ENCODE measurements at places on chromosomes 7 and 10.
A peak's percentile ranks its signal among the peaks of the same experiment; 100 is the strongest.

- no peaks in the 10 kb centered on the region for H3K36me3 ChIP-seq
- no peaks in the 10 kb centered on the region for H3K27me3 ChIP-seq
- no peak for DNase-seq
- peak overlapping the region; percentile 66 for H3K4me3 ChIP-seq
Observed at GRCh38 chr7:13987395-13987794, 2.1 kb downstream of the ETV1 start.

DNA sequence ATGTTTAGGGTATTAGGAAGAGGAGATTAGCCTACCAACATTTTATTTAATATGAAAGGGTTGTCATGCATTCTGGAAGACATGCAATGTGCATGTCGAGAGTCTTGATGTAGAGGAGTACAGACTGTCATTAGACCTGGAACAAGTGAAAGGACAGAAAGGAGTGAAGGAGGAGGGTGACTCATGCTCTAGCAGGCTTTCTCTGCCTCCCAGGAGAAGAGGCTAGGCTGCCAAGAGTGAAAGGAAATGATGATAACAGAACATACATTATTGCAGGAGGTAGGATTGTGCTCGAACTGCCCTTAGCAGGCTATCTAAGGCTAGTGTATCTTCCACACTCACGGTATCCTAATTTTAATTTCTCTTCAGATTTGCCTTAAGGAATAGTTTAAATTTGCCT lies 228.8 kb downstream of the EXOC4 start:
- no peak for DNase-seq
- no peaks in the 10 kb centered on the region for H3K4me1 ChIP-seq
- H3K4me3 ChIP-seq = no peak overlapping the region

- no peak for DNase-seq
- peaks cover 42% of the 10 kb centered on the region for H3K4me1 ChIP-seq
Observed at GRCh38 chr10:84423719-84424118, 95.3 kb downstream of the CCSER2 start.

DNA sequence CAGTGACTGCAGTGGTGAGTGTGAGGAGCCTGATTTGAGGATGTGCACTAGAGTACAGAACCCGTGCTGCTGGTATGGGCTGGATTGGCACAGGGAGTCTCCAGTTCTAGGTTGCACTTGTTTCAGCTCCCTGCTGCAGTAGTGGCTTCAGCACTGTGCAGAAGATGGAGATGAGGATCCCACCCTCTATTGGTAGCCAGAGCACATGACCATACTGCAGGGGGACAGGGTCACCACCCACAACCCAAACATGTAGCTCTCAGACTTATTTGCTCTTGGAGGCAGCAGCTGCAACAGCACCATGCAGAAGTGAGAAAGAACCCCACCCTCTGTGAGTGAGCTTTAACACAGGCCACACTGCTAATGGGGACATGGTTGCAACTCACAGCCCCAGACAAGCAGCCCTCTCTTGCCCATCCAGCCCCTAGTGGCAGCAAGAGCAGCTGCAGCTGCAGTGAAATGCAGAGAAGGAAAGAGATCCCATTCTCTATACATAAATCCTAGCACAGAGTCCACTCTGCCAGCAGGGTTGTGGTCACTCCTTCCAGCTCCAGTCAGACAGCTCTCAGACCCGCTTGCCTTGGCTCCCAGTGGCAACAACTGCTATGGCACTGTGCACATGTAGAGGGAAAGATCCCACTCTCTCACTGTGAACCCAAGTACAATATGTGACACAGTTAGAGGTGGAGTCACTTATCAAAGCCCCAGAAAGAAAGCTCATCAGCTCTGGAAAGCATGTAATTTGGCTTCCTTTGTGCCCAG lies 51.4 kb upstream of the SCIN start:
- no peaks in the 10 kb centered on the region for H3K27me3 ChIP-seq
- DNase-seq = no peak
- no peak overlapping the region for H3K4me3 ChIP-seq
- no peak overlapping the region for H3K27ac ChIP-seq
- H3K4me1 ChIP-seq = no peaks in the 10 kb centered on the region
- no peaks in the 10 kb centered on the region for H3K36me3 ChIP-seq

GRCh38 chr7:75900617-75901315 lies 14.2 kb upstream of the POR start:
- DNase-seq = no peak
- no peaks in the 10 kb centered on the region for H3K4me1 ChIP-seq

DNA sequence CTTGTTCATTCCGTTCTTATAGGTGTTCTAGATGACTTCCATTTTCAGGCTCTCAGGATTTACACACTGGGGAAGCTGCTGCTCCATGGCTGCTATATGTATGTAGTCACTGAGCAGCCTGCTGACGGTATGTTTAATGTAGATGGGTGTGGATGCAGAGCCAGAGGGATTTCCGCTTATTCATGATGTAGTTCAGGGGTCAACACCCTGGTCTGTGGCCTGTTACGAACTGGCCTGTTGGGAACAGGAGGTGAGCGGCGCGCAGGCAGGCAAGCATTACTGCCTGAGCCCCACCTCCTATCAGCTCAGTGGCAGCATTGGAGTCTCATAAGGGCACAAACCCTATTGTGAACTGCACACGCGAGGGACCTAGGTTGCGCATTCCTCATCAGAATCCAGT lies 33.9 kb downstream of the DNAJB6 start:
- H3K4me1 ChIP-seq = peaks cover 26% of the 10 kb centered on the region
- H3K36me3 ChIP-seq = peaks cover 81% of the 10 kb centered on the region
- H3K4me3 ChIP-seq = no peak overlapping the region
- H3K27me3 ChIP-seq = no peaks in the 10 kb centered on the region

DNA sequence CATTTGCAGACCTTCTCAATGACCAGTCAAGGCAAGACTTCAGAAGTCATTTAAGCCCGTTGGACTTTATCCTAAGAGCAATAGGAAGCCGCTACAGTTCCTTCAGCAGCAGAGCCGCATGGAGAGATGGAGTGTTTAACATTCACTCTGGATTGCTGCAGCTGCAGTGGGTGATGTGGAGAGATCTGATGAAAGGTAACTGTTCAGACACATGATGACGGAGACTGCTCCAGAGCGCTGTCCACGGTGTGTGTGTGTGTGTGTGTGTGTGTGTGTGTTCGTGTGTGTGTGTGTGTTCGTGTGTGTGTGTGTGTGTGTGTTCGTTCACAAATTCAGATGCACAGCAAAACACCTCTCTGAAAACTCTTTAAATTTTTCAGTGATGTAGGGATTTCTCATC lies 37.0 kb downstream of the SEC61G start:
- H3K27ac ChIP-seq = no peak overlapping the region
- no peaks in the 10 kb centered on the region for H3K4me1 ChIP-seq
- no peak for DNase-seq
- no peaks in the 10 kb centered on the region for H3K36me3 ChIP-seq
- no peak overlapping the region for H3K4me3 ChIP-seq

- no peaks in the 10 kb centered on the region for H3K4me1 ChIP-seq
- H3K36me3 ChIP-seq = no peaks in the 10 kb centered on the region
- no peaks in the 10 kb centered on the region for H3K27me3 ChIP-seq
- no peak overlapping the region for H3K27ac ChIP-seq
- DNase-seq = no peak
- H3K4me3 ChIP-seq = no peak overlapping the region
Observed at GRCh38 chr7:103504505-103505135, 58.6 kb upstream of the SLC26A5 start.

DNA sequence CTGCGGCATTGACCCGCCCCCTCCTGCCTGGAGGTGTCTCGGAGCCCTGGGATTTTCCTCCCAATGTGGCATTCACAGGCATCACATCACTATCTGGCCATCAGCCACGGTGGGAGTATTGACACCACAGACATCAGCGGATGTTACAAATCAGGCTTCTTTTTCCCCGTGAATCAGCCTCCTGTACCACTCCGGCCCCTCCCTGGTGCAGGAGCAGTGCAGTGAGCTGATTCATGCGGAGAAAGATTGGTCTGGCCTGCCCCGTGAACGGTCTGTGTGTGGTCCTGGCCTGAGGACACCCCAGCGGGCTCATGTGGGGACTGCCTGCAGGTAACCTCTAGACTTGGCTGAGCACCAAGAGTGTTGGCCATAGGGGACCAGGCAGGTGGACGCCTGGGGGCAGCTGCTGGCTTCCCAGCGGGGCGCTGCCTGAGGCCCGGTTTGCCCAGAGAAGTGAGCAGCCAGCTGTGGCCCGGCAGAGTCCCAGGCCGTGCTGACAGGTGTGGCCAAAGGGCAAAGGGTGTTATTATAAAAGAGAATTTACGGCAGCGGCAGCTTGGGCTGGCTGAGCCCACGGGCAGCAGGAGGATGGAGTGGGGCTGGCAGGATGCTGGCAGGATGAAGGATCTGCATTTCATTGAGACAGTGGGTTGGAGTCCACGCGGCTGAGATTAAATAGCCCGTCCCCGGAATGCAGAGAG lies 32.1 kb upstream of the GNA12 start:
- no peak for DNase-seq
- no peaks in the 10 kb centered on the region for H3K27me3 ChIP-seq
- no peak overlapping the region for H3K4me3 ChIP-seq
- no peak overlapping the region for H3K27ac ChIP-seq
- no peaks in the 10 kb centered on the region for H3K4me1 ChIP-seq

DNA sequence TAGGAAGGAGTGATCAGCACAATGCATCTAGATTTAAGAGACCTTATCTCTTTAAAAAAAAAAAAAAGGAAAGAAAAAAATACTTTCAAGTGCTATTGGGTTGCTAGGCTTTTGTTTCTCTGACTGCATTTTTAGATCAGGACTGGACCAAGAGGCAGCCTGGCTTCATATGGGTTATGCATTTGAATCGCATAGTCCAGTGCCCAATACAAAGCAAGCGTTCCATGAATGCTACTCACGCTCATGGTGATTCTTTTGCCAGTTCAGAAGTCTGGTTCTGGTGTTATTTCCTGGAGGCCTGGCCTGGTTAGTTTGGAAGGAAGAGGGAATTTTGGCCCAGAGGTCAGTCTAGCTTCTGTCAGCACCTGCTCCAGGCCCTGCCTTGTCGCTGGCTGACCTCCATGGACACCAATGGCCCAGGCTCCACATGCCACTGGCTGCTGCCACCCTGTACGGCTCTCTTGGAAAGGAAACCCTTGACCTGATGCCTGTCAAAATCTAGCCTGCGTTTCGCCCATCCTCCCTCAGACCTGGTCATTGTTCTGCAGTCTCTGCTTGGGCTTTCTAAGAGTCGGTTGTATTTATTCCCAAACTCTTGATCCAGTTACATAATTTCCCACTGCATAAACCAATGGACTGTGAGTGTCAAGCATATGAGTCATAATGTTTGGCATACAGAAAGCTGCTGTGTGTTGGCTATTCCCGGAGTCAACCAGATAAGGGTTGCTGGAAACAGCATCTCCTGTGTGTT lies 74.3 kb upstream of the MKX start:
- no peak overlapping the region for H3K4me3 ChIP-seq
- peak overlapping the region; percentile 46 for H3K27ac ChIP-seq
- H3K4me1 ChIP-seq = no peaks in the 10 kb centered on the region
- DNase-seq = no peak
- no peaks in the 10 kb centered on the region for H3K27me3 ChIP-seq

DNA sequence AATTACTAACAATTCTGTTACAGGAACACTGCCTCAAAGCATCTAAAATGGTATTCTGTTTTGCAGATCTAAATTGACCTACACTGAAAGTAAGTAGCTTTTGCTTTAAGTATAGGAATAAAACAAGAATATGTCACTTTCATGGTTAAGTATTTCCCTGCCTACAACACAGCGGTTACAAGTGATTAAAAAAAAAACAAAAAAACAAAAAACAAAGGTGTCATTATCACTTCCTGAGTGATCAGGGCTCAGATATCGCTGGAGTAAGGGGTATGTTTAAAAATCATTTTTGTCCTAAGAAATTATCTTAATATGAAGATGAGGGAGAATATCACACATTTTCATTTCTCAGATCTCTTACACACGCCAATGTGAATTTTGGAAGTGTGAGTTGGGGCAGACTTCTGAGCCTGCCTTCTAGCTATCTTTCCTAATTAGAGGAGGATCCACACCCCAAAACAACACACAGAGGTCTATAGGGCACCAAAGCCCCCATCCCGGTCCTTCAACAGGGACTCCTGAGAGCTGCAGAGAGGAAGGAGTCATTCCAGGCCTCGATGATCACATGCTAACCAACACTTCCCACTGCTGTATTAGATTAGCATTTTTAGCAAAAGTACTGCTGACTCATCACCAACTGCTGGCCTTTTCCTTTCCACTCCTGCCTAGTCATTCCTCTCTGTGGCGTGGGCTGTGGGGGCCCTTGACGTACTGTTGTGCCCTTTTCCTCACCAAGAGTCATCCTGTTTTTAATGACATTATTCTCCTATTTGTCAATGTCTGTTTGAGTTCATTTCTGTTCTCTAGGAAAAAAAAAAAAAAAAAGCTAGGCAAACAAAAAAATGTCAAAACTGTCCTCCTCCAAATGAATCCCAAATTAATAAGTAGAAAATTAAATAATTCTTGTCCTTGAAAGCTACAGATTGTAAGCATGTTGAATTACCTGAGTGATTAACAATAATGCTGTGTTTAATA lies 31.2 kb downstream of the PRTFDC1 start:
- H3K36me3 ChIP-seq = no peaks in the 10 kb centered on the region
- H3K4me3 ChIP-seq = no peak overlapping the region
- H3K4me1 ChIP-seq = no peaks in the 10 kb centered on the region
- H3K27ac ChIP-seq = peak overlapping the region; percentile 30

- DNase-seq = no peak
- no peak overlapping the region for H3K4me3 ChIP-seq
- H3K4me1 ChIP-seq = peaks cover 29% of the 10 kb centered on the region
Observed at GRCh38 chr10:68154211-68154497, 44.9 kb downstream of the MYPN start.

DNA sequence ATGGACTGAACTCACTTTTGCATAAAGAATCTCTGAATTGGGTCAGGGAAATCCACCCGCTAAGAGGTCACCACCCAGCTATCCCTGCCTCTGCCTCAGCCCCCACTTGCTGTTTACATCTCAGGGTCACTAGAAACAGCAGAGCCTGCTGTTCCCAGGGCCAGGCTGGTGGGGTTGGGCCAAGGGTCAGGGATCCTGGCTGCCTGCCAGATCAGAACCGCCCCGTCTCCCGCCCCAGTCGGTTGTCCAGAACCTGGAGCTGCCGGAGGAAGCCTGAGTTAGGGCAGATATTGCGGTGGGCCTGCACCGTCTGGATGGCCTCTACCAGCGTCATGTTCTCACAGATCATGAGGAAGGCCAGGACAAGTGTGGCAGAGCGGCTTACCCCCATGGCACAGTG lies 17.0 kb upstream of the SAMD8 start:
- no peak overlapping the region for H3K4me3 ChIP-seq
- no peaks in the 10 kb centered on the region for H3K4me1 ChIP-seq
- no peaks in the 10 kb centered on the region for H3K36me3 ChIP-seq
- no peak for DNase-seq

DNA sequence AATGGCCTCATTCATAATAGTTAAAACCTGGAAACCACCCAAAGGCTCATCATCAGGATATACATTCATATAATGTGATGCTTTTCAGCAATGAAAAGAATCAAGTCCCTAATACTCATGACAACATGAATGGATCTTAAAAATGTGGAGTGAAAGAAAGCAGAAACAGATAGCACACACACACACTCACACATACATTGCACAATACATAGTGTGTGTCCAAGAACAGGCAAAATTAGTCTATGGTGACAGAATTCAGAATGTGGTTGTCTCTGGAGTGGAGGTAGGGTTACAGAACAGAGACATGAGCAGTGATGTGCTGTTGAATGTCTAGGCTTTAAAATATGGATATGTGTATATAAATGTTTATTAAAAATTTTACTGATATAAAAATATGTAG lies 419.9 kb upstream of the PCDH15 start:
- no peak overlapping the region for H3K27ac ChIP-seq
- H3K4me1 ChIP-seq = no peaks in the 10 kb centered on the region
- H3K27me3 ChIP-seq = no peaks in the 10 kb centered on the region
- H3K4me3 ChIP-seq = no peak overlapping the region
- H3K36me3 ChIP-seq = no peaks in the 10 kb centered on the region

- no peak overlapping the region for H3K27ac ChIP-seq
- H3K4me3 ChIP-seq = no peak overlapping the region
- H3K27me3 ChIP-seq = no peaks in the 10 kb centered on the region
- peaks cover 7% of the 10 kb centered on the region for H3K36me3 ChIP-seq
- DNase-seq = no peak
Observed at GRCh38 chr10:35212856-35213255, 86.2 kb downstream of the CREM start.

Measured in right atrium auricular region (tissue), 2 donors.